ENCODE measurements at places on chromosomes 12 and 14. TPM values are rescaled to one million over a fixed set of nuclear protein-coding genes. Genes with fewer than 3 reads are reported as not detected.

The GLIPR1 gene
- total RNA-seq: 20.9 TPM

The FRMD6 gene
- 54.2 TPM for total RNA-seq

- DNase-seq: no peak
These were observed 186.1 kb downstream of the PLCZ1 start for GRCh38 chr12:18551701-18552100.

The DNAI7 gene
- 1.1 TPM for total RNA-seq

DNA sequence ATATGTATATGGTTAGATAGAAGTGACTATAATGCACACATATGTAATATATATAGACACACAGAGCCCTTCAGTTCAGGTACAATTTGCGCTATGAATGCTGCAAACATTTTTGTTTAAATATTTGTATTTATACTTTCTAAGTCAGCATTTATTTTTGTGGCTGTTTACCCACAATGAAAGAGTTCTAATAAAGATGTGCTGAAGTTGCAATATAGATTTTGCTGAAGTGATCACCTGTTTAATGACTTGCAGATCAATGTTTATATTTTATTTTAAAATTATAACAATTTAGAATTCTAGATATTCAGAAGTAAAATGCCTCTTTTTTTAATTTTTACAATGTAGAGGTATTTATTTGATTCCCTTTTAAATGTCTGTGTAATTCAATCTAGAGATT lies 3.5 kb downstream of the FOXG1 start:
- no peak for DNase-seq

The FAM181A gene
- not detected for total RNA-seq

GRCh38 chr12:105167346-105167745 lies 59.8 kb downstream of the WASHC4 start:
- no peak for DNase-seq

DNA sequence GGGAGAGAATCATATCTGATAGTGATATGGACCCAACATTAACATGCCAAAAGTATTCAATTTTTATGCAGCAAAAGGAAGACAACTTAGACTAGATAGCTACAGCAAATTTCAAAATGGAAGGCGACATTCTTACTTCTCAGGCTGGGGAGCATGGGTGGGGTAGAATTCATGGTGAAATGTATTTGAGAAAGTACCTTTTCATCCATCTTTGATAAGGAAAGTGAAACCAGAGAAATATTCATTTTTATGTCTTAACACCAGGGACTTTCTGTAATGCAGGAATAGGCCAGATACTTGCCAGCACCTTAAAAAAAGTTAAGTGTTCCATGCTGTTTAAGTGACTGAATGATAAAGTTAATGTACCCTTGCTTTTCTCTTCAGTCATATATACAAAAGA lies 13.4 kb downstream of the BTG1 start:
- no peak for DNase-seq

The SIX1 gene
- total RNA-seq: 0.71 TPM

- no peak for DNase-seq
These were observed 10.3 kb downstream of the EXOC3L4 start for GRCh38 chr14:103104654-103105452.

DNA sequence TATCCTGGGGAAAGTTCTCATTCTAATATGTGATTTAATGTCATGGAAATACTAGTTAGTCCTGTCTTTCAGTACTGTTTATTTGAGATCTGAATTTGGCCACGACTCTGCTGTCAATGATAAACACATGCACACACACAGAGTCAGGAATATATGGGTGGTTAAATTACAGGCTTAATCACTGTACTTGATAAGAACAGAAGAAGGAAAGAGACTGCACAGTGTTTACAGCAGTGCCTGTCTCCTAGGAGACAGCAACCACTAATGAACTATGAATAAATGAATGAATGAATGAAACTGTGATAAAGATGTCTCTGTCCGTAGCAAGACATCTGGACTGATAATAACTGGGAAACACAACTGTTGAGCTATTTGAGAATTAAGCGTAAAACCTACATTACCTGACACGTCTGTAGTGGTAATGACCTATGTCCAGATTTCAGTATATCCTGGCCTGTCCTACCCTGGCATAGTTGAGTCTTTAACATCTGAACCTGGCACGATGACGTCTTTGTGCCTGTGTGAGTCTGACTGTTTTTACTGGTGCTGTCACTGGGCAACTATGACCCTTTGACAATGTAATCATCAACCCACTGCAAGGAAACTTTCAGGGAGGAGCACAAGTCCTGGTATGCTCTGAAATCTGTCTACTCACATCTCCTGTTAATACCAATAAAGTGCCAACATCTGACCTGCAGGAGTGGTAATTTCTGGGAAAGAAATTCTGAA lies 524.6 kb downstream of the TMEM132D start:
- no peak for DNase-seq

- no peak for DNase-seq
These were observed 650 bp downstream of the GALC start for GRCh38 chr14:87992346-87992717.

- no peak for DNase-seq
These were observed 723.8 kb upstream of the FLRT2 start for GRCh38 chr14:84806181-84806580.

- DNase-seq: no peak
These were observed 26.4 kb downstream of the PTPRQ start for GRCh38 chr12:80470403-80470802.

DNA sequence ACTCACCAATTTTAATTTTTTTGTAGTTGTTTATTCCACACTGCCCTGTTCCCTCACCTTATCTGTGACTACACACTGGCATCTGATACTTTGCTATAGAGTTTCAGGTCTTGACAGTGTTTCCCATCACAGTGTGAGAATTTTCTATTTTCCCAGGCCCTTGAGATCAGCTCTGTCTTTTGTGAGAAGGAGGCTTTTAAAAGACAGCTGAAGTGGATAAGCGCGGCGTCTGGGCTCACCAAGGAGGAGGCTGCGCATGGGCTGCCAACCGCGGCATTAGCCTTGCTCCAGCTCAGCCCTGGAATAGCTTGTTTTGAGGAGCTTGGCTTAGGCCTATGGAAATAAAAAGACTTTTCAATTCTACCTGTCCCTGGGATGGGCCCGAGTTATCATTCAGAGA lies 181.3 kb downstream of the RMST start:
- DNase-seq: no peak

DNA sequence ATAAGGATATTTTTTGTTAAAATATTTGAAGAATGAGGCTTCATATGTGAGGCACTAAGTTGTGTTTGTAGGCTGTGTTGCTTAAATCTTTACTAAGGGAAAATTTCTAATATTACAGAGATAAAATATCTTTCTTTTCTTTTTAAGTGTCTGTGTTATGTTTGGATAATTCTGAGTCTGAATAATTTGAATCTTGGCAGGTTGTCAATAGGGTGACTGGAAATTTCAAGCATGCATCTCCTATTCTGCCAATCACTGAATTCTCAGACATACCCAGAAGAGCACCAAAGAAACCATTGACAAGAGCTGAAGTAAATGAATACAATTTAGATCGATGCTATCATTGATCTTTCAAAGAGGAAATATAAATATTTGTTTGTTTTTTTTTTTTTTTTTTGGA lies 29.4 kb downstream of the TMPO start:
- DNase-seq: no peak

- no peak for DNase-seq
These were observed 410.0 kb downstream of the SYT1 start for GRCh38 chr12:79274501-79275064.

The SLC10A1 gene
- total RNA-seq: not detected
